Jurkat, Clone E6-1 (cell line): ENCODE measurements at places on chromosomes 6 and 20.

DNA sequence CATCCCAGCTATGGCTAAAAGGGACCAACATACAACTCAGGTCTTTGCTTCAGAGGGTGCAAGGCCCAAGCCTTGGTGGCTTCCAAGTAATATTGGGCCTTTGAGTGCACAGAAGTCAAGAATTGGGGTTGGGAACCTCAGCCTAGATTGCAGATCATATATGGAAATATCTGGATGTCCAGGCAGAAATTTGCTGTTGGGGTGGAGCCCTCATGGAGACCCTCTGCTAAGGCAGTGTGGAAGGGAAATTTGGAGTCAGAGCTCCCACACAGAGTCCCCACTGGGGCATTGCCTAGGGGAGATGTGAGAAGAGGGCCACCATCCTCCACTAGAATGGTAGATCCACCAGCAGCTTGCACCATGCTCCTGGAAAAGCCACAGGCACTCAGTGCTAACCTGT is 123.5 kb downstream of the PRL start:
- DNase-seq, result no peak

DNA sequence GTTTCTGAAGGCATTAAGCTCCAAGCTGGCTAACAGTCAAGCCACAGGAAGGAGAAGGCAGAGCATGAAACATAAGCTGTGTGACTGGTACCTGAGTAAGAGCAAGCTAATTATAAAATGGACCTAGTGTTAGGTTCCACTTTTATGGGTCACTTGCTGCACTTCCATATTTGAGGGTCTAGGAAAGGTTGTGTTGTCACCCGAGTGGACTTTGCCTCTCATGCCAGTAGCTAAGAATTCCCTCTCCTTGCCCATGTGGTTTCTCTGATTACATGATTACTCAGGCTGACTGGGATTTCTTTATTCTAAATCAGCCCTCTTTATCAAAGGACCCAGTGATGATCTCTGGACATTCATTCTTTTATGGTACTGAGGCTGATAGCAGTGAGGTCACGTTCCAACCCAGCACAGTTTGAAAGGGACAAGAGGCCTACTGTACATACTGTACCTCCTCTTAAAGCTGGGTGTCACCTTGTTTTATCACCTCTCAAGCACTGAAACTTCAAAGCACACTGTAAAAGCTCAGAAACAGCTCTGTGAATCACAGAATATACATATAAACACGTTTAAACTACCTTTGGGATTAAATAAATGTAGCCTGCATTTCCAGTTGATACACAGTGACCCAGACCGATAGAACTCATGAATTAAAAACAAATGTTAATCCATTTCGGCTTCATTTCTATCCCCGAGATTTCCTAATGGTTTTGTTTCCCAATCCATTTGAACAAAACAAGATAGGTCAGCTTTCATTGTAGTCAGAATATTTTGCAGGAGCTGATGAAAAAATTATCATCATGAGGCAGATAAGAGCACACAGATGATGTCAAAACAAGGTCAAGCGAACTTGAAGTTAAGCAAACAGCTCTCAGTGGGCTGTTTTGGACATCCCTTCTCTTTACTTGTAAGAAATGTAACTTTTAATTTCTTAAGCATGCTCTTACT is 96.5 kb downstream of the ALDH8A1 start:
- DNase-seq, result no peak

DNA sequence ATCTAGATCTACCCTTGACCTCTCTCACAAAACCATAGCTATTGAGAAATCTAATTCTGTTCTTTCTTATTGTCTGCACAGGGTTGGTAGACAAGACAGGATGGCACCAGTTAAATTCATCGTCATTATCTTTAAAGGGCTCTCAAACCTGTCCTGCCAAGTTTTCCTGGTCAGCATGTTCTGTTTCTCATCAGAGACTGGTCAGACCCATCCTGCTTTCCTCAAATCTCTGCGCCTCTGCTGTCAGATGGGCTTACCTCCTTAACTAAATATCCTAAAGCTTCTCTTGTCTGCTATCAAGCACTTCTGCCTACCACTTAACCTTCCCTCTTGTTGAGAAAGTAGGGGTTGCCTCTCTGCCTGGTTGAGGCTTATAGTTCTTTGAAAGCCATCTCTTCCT is 125.2 kb downstream of the MYO6 start:
- DNase-seq, result no peak

DNA sequence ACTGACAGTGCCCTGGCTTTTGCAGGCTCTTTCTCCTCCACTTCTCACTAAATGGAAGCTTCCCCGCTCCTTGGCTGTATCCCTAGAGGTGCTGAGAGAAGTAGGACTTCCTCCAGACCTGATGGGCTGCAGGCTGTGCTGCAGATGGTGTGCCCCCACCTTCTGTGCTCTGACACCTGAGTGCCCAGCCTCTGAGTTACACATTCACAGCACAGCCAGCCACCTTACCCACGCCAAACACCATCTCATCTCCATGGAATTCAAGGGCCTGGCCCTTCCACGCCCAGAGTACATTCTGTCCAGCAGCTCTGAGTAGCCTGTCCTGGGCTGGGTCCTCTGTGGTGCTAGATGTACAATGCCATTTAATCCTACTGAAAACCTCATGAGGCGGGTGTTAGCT is 5.3 kb downstream of the SFTA2 start:
- no peak for DNase-seq

- no peak for DNase-seq
Observed at GRCh38 chr20:46799781-46800408, 90.4 kb downstream of the SLC2A10 start.

- DNase-seq, result no peak
Observed at GRCh38 chr20:64080013-64080812, at the start of gene OPRL1. OPRL1 (plus strand) TSS chr20:64080082; CDS start chr20:64092721, 12,639 bp downstream.

- no peak for DNase-seq
Observed at GRCh38 chr6:3391902-3392458, 64.9 kb downstream of the SLC22A23 start.

DNA sequence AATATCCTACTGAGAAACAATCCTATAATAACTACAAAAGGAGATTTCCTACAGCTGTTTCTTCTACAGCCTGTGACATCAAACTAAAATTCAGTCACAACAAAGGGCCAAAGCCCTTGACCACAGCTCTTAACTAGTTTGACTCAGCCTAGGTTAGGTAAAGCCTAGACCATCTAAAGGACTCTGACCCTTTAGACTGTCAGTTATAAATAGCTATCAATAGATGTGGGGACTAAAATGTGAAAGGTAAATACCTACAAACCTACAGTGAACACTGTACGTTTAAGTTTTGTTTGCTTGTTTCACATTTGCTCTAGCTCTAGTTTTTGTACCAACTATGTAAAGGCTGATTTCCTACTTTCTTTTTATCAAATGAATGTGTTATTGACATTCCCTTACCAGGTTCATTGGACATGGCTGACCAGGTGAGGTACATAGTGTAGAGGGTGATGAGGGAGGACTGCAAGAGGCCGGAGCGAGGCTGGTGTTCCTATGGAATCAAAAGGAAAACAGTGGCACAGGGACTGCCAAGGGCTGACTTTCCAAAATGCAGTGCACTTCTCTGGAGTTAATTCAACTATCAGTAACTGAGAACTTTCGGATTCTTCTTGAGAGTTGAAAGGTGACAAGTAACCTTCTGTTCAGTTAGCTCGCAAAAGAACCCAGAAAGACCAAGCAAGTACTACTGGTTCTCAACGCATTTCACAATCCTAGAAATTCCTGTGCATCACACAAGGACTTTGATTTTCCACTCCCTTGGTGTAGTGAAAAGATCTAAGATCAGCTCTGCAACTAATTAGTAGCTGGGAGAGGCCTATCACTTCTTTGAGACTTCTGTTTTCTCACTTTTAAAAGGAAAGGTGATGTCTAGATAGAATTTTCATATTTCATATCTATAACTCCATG is 17.2 kb downstream of the SERINC3 start:
- DNase-seq, result no peak
